ENCODE measurements at places on chromosomes 4 and X. TPM values are rescaled to one million over a fixed set of nuclear protein-coding genes. Genes with fewer than 3 reads are reported as not detected.

- H3K27ac ChIP-seq, result no peak overlapping the region
- no peaks in the 10 kb centered on the region for H3K36me3 ChIP-seq
- no peak overlapping the region for H3K4me3 ChIP-seq
- H3K27me3 ChIP-seq, result no peaks in the 10 kb centered on the region
- DNase-seq, result no peak
Observed at GRCh38 chr4:37934609-37935008, 25.6 kb upstream of the PTTG2 start.

GRCh38 chr4:76212851-76213414, 691 bp downstream of the SCARB2 start:
- H3K4me1 ChIP-seq, result peaks cover 35% of the 10 kb centered on the region
- H3K27ac ChIP-seq, result peak overlapping the region; percentile 74
- H3K4me3 ChIP-seq, result peak overlapping the region; percentile 54
- peak; percentile 44 for DNase-seq
- H3K27me3 ChIP-seq, result no peaks in the 10 kb centered on the region

DNA sequence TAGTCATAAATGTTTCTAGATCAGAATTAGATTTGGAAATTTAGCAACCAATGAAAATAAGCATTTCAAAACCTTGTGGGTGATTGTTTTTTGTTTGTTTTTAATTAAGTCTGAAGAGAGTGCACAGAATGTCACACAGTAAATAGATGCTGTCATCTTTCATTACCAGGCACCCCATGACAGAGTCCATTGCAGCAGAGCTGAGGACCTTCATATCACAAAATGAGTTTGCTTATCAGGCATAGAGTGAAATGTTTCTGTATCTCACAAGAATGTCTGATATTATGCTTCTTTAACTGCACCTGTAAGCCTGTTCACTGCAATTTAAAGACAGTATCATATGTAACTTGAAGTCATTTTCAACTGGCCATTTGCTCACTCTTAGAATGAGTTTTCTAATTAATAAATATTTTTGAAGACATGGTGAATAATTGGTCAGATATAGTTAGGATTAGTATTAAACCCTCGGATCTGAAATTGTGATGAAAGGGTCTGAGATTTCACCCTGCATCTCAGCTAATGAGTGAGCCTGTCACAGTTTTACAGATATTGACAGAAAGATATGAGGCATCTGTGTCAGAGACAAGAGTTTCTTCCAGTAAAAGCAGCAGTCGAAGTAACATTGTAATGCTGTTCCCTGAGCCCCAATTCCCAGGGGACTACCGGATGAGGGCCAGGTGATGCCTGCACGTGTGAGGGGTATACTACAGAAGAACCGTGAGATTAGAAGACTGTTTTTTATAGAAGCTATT, 416.4 kb downstream of the CCSER1 start:
- DNase-seq, result no peak
- no peaks in the 10 kb centered on the region for H3K27me3 ChIP-seq
- H3K4me3 ChIP-seq, result no peak overlapping the region
- H3K4me1 ChIP-seq, result no peaks in the 10 kb centered on the region
- H3K36me3 ChIP-seq, result no peaks in the 10 kb centered on the region

Gene SHISA3
- total RNA-seq, result 0.11 TPM

- H3K4me3 ChIP-seq, result no peak overlapping the region
- no peaks in the 10 kb centered on the region for H3K27me3 ChIP-seq
- no peaks in the 10 kb centered on the region for H3K36me3 ChIP-seq
- H3K4me1 ChIP-seq, result no peaks in the 10 kb centered on the region
- DNase-seq, result no peak
Observed at GRCh38 chrX:99973572-99974226, 436.4 kb downstream of the PCDH19 start.

Gene FAM156A
- 18.5 TPM for total RNA-seq

GRCh38 chr4:85210353-85210752, 243.9 kb upstream of the WDFY3 start:
- H3K27me3 ChIP-seq, result no peaks in the 10 kb centered on the region
- no peak overlapping the region for H3K27ac ChIP-seq
- no peak overlapping the region for H3K4me3 ChIP-seq
- no peaks in the 10 kb centered on the region for H3K4me1 ChIP-seq
- no peak for DNase-seq
- no peaks in the 10 kb centered on the region for H3K36me3 ChIP-seq

Gene TRIML2
- total RNA-seq, result not detected

Gene ZDHHC15
- total RNA-seq, result 0.04 TPM

GRCh38 chr4:98181809-98182208, 38.5 kb upstream of the STPG2 start:
- no peak overlapping the region for H3K4me3 ChIP-seq
- no peak for DNase-seq
- H3K27me3 ChIP-seq, result no peaks in the 10 kb centered on the region
- no peaks in the 10 kb centered on the region for H3K36me3 ChIP-seq

DNA sequence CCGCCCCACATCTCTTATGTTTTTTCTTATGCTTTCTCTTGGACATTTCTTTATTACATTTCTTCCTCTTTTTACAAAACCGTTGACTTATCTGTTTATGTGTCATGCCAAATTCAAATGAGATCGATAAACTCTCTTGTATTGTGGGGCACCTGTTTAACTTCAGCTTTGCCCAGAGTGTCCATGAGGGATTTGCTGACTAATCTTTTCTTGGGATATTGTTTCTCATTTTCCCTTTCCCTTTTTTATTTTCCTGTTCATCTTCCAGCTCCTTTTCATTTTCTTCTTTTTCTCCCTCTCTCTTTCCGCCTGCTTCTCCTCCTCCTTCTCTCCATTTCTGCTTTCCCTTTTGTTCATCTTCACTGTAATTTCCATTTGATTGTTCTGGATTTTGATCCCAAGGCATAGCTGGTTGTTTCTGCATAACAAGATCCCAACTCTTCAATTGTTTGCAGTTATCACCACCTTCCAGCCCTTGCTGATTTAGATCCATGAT, 10.7 kb downstream of the TIMM8A start:
- no peaks in the 10 kb centered on the region for H3K36me3 ChIP-seq
- H3K4me3 ChIP-seq, result no peak overlapping the region
- H3K27me3 ChIP-seq, result no peaks in the 10 kb centered on the region
- no peaks in the 10 kb centered on the region for H3K4me1 ChIP-seq
- DNase-seq, result no peak

DNA sequence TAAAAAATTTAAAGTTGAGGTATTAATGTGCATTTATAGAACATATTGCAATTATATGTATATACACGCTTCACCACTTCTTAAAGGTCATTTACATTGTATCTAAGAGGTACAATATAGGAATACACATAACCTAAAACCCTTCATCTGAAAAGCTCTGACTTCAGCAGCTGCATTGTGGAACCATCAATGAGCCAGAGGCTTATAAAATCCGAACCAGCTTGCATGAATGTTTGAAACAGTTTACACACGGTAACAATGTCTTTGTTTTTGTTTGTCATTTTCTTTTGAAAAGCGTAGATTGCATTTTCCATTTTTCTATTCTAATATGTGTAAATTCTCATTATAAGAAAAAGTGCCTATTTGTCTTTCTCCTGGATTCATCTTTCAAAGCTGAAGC, 221.6 kb downstream of the DCLK2 start:
- no peak overlapping the region for H3K4me3 ChIP-seq
- H3K27me3 ChIP-seq, result no peaks in the 10 kb centered on the region
- DNase-seq, result no peak
- H3K36me3 ChIP-seq, result no peaks in the 10 kb centered on the region

DNA sequence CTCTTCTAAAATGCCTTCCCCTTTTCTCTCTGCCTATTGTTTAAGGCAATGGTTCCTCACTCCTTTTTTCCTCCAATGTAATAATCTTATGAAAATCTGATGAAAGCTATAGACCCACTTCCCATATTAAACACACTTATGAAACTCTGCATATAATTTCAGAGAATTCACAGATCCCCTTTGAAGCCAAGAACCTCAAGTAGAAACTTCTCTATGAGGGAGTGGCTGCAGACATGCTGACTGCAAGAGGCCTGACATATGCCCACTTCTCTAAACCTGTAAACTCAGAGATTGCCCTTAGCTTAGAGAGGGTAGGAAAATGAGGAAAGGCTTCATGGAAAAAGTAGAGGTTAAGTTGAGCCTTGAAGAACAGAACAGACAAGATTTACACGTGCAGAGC, 37.6 kb downstream of the TAB3 start:
- no peak overlapping the region for H3K27ac ChIP-seq
- DNase-seq, result no peak
- no peak overlapping the region for H3K4me3 ChIP-seq
- no peaks in the 10 kb centered on the region for H3K27me3 ChIP-seq
- no peaks in the 10 kb centered on the region for H3K4me1 ChIP-seq

GRCh38 chrX:123736333-123736921, 3.6 kb upstream of the THOC2 start:
- H3K27me3 ChIP-seq, result no peaks in the 10 kb centered on the region
- DNase-seq, result no peak
- no peak overlapping the region for H3K4me3 ChIP-seq
- H3K36me3 ChIP-seq, result no peaks in the 10 kb centered on the region

Measured in CD8-positive, alpha-beta memory T cell (primary cell).